ENCODE measurements at places on chromosomes 2 and 18. TPM values are rescaled to one million over a fixed set of nuclear protein-coding genes. Genes with fewer than 3 reads are reported as not detected.

DNA sequence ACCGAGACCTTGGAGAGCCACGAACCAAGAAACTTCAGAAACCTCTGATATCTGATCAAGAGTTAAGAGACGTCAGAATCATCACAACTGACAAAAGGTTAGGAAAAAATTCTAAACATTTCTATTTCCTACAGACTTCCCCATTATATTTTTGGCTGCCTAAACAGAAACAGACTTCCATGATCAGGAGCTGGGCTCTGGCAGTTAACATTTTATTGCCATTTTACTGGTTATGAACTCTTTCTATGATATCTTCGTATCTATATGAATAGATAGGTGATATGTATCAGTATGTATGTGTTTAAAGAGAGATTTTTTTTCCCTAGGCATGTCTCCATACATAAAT lies 31.1 kb upstream of the PPP1R1C start:
- DNase-seq, result no peak

DNA sequence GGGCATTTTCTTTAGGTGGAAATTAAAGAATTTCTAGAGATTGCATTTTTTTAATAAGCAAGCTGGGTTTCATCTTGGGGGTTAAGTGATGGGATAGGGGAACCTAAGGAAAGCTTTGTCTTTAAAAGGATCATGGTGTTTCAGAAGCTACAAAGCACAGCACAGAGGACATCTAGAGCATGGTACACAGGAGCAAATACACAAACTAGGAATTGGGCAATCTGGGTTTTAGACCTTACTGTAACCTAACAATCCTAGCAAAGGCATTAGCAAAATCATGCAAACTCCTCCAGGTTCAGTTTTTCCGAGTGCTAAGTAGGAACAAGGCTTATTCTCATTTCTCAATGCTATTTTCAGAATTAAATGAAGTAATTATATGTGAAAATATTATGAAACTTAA lies 134.1 kb downstream of the CD226 start:
- no peak for DNase-seq

GCA gene
- 38.3 TPM for polyA plus RNA-seq

GRCh38 chr2:151575338-151575737 lies 158.9 kb downstream of the NEB start:
- DNase-seq, result no peak

DNA sequence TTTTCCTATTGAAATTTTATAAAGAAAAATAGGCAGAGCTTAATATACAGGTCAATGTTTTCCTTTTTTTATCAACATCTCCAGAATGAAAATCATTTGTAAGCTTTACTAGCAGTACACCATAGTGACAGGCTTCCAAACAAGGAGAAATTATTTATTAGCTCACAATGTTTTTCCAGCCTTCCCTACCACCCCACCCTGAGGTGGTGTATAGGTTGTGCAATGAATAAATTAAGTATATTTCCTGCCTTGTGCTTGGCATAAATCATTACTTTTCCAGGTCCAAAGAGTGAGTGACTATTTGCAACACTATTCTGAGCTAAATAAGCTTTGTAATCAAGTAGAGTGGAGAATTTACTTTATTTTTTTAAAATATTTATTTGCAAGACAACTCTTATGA lies 876.2 kb upstream of the POU3F3 start:
- no peak for DNase-seq

- DNase-seq, result no peak
Measured at GRCh38 chr2:97948926-97949325, 46.8 kb downstream of the TMEM131 start.

GRCh38 chr2:37911296-37911873 lies 13.7 kb upstream of the RMDN2 start:
- no peak for DNase-seq

DNA sequence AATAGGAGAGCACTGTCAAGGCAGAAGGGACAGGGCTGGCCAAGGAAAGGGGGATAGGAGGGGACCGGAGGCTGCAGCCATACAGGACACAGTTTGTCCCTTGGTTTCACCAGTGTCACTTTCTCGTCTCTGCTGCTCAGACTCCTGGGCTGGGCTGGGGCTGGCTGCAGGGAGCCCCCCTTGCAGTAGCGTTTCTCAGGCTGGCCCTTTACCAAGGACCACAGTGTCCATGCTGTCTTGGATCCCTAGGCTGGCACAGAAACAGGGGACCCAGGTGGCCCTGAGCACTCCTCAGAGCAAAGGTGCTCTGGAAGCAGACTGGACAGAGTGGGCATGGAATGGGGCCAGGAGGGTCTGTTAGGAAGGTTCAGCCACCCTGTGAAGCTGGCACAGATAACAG lies 34.8 kb downstream of the ATOH8 start:
- DNase-seq, result no peak

- no peak for DNase-seq
Measured at GRCh38 chr2:74675090-74675489, 21.0 kb downstream of the SEMA4F start.

CNDP1 gene
- 0.37 TPM for polyA plus RNA-seq

Data from right lung (tissue), 10 donors.